ENCODE measurements at places on chromosomes 2 and 18.

DNA sequence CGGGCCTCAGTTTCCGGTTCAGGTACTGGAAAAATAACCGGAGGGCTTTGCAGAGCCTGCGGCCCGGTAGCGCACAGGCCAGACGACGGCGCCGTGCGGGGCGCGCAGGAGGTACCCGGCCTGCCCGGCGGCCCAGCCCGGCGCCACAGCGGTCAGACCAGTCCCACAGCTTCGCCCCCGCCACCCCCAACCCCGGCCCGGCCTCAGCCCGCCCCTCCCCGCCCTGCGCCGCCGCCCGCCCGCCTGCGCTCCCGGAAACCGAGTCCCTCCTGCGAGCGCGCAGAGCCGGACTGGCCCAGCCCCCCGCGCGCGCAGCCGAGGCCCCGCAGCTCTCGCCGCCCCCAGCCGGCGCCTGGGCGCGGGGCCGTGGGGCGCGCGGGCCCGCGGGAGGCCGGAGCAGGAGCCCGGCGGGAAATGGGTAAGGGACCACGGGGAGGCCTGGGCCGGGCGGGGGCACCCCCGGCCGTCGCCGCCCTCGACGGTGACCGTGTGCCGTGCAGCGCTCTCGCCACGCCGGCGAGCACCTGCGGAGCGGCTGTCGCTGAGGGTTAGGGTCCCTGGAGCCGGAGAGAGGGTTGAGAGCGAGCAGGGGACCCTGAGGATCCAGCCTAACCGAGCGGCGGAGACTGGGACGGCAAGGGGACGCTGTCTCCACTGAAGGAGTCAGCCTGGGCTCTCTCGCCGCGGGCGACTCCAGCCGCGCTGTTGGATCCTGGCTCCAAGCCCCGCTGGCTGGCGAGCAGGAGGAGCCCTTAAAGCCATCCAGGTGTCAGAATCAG is 16.5 kb upstream of the PSD4 start:
- peak; percentile 49 for DNase-seq

DNA sequence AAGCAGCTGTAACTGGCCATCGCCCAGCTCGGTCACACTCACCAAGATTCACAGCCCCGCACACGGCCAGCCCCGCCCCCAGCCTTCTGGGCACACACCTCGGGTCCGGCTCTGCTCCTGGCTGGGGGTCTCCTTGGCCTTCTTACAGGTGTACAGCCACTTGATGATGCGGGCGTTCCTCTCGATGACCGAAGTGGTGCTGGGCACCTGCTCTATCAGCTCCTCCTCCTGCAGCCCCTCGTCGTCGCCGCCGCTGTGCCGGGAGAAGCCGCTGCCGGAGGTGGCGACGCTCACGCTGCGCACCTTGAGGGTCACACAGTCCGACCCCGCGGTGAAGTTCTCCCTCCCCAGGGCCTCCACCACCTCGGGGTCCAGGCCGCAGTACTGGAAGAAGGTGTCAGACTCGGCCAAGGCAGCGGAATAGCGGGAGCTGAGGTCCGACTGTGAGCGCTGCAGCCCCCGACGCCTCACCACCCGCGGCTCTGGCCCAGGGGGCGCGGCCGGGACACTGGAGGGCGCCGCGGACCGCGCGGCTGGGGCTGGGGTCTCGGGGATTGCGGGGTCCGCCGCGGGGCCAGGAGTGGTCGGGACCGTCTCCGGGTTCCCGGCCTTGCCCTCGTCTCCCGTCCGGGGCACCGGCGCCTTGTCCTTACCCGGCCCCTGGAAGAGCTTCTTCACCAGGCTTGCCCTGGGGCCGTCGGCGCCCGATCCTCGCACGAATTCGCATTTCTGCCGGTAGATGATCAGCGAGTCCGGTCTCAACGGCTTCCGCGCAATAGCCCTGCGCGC is 769 bp downstream of the FAM110C start:
- DNase-seq = peak; percentile 34

- DNase-seq = no peak
These were observed 104.5 kb downstream of the CDCA7 start for GRCh38 chr2:173458991-173459780.

DNA sequence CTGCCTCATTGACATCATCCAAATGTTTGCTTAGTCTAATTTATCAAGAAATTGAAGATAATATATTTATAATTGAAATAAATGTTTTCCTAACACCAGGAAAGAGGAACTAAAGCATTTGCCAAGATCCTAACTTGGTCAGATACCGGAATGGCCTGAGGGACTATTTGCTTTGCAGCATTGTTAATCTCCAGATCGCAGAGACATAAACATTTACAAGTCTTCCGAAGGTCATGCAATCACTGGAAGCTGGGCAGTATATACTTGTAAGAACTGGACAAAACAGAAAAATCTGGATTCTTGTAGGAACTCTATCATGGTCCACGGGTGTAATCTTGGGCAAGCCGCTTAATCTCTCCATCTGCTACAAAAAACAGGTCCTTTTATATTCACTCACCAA is 42.2 kb downstream of the CYBRD1 start:
- no peak for DNase-seq

DNA sequence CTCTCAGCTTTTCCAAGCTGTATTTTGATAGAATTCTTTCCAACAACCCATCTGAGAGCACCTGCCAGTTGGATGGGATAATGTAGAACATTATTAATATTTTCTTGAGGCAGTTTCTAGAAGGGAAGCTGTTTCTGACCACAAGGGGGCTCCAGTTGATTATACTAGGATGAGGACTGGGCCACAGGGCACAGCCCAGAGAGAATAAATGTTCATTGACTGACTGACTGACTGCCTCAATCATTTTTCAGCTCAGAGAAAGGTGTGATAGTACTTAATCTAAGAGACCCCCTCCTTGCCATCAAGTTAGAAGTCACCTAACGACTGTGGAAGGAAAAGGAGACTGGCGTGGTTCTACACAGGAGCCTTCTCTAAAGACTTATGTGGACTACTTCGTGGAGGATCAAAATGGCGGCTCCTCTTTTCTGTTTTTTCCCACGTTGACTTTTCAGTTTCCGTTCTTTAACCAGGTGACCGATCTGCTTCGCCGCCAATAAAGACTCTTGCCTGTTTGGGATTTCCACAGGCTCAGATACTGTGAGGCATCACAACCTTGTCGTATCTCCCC is 31.9 kb upstream of the CREG2 start:
- peak; percentile 50 for DNase-seq

- no peak for DNase-seq
These were observed 57.0 kb downstream of the CIB4 start for GRCh38 chr2:26584191-26584590.

- DNase-seq = no peak
These were observed 227.6 kb downstream of the SATB2 start for GRCh38 chr2:199230091-199230490.

DNA sequence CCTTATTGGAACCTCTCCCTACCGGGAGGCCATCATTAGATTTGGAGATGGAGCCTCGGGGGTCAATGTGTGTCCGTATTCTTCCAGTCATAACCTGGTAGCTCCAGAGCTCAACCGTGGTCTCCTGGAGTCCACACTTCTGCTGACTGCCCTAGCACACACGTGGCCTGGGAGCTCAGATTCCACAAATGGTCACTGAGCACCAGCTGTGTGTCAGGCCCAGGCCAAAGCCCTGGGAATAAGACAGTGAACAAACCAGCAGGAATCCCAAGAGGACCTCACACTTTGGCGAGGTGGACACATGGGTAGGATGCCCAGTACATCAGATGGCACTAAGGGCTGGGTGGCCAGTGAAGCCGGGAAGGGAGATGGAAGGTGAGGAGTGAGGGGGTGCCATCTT is 15.5 kb downstream of the GYPC start:
- no peak for DNase-seq

GRCh38 chr18:12656938-12657683 is 796 bp downstream of the SPIRE1 start:
- DNase-seq = peak; percentile 49

DNA sequence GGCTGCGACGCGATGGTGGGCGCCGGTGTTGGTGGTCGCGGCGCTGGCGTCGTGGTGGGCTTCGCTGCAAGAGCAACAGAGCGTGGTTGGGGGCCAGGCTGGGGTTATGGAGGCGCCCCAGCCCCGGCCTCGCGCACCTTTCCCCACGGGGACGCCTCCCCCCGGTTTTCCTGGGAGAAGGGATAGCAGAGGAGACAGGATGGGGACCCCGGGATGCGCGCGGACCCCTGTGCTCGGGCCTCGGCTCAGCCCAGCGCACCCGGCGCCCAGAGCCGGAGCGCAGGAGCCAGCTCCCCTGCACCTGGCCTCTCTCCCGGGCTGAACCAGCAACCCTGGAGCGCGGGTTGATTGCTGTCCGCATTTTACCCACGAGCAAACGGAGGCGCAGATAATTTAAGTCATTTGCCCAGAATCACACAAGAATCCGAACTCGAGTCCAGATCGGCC is 1.0 kb downstream of the CD8A start:
- no peak for DNase-seq

GRCh38 chr2:61220768-61221167 is 58.8 kb downstream of the C2orf74 start:
- DNase-seq = no peak

GRCh38 chr2:239008004-239008403 is 160.1 kb downstream of the TWIST2 start:
- no peak for DNase-seq

DNA sequence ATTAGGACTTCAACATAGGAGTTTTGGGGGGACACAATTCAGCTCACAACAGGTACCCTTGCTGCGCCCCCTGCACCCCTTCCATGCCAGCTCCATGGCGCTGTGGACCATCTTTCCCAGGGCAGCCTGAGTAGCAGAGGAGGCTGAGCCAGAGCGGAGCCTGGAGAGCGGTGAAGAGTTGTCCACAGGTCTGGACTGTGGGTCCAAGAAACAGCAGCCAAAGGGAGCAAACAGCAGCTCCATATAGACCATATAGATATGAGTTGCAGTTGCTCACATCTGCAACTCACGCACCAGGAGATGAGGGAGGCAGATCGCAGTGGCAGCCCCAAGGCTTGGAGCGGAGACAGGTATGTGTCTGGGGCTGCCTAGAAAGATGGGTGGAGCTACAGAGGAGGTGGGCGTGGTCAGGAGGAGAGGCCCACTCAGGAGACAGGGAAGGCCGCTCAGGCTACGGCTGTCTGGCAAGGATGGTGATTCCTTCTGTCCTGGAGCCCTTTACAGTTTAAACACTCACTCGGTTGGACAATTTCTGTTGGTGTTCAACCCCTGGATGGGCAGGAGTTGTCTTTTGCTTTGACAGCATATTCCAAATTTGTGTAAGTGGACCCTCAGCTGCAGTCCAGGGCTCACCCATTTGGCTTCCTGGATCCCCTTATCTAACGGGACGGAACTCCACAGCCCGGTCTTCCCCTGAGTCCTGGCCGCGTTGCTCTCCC is 155.1 kb downstream of the LPIN1 start:
- no peak for DNase-seq

- no peak for DNase-seq
These were observed 5.7 kb upstream of the KRCC1 start for GRCh38 chr2:88061295-88061694.

DNA sequence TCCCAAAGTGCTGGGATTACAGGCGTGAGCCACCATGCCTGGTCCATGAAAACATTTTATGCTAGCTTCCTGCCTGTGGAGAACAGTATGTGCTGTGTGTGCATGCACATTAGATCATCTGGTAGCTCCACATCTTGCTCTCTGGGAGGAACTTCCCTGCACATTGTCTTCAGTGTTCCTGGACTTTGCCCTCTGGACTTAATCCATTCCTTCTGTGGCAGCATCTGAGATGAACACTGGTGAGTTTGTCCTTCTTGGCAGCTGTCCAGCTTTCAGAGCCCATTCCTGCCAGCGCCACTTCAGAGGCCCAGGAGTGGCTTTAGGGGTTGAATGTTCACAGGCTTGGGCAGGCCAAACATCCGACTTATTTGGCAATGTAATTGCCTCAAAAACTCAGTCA is 65.2 kb downstream of the POU3F3 start:
- peak; percentile 24 for DNase-seq

DNA sequence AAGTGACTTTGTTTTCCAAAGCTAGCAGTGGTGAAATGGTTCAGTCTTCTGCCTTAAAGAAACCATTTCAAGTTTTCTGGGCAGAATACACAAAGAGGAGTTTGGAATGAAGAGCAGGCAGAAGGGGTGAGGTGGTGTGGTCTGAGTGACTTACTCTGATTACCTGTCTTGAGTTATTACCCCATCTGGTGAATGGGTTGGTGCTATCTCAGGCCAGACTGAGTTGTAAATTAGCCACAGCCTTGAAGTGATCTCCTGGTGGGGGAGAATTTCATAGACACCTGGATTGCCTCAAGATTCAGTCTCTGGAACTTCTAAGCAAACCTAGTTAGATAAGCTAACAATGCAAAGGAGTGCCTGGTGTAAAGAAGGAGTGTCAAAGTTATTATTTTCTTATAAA is 983.5 kb upstream of the NXPH2 start:
- DNase-seq = no peak

GRCh38 chr2:7530001-7530400 is 612.8 kb downstream of the RNF144A start:
- no peak for DNase-seq

DNA sequence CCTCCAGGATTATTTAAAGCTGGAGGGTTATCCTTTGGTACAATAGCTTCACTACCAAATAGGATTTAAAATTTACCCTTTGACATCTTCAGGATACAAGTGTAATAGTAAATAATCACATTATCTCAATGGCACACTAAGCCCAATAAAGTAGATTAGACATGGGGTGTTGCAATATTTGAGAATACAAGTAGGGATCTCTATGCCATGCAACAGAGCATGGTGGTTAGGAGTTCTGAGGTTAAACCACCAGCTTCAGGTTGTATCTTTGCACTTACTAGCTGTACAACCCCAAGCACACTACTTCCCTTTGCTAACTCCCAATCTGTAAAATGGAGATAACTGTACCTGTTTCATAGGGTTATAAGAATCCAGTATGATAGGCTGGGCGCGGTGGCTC is 6.2 kb downstream of the MBD2 start:
- DNase-seq = no peak

DNA sequence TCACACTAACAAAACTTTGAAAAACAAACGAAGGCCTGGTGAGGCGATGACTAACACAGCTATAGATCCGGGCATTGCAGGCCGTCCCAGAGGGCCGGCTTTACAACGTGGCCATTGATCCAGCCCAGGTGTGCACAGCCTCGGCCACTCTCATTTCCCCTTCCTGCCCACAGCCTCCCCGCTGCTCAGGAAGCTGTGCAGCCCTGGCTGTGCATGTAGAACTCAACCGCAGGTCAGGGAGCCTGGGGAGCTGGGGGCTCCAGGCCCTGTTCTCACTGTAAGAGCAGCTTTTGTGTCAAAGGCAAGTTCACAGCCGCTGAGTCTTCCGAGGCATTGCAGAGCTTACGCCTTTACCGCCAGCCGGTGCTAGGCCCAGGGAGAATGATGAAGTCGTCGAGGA is 87.2 kb downstream of the LONRF2 start:
- DNase-seq = no peak

GRCh38 chr2:100188326-100188725 is 45.9 kb upstream of the AFF3 start:
- DNase-seq = no peak

Data from NCI-H345 (cell line).